ENCODE measurements at places on chromosomes 16 and 17.
A peak's percentile ranks its signal among the peaks of the same experiment; 100 is the strongest.

DNA sequence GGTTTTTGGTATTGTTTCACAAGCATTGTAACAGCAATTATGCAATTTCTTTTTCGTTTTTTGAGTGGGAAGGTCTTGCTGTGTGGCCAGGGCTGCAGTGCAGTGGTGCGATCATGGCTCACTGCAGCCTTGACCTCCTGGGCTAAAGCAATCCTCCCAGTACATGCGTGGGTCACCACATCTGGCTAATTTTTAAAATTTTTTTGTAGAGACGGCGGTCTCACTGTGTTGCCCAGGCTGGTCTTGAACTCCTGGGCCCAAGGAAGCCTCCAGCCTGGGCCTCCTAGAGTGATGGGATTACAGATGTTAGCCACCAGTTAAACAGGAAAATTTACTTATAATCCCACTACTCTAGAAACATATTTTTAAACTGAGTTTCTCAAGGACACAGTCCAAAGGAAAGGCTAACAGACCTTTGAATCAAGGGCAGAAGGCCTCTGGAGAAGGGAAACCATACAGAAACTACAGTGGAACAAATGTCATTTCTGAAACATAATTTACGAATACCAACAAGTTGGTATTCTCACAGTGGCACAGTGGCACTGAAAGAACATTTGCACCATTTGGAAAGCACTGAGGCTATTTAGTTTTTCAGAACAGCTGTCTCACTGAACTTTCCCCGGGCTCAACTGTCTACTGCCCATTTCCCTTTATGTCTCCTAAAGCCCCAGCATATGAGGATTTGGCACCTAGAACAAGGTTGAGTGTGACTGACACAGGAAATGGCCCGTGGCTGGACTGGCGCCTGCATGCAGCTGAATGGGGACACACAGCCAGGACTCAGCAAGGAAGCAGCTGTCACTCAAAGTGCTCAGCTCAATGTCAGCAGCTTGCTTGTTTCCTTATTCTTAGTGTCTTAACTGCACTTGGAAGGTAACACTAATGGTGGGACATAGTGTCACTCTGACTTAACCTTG, 2.8 kb upstream of the PRKAR1A start:
- DNase-seq: no peak

GRCh38 chr17:8922451-8922850, 43.1 kb downstream of the PIK3R5 start:
- no peak for DNase-seq

DNA sequence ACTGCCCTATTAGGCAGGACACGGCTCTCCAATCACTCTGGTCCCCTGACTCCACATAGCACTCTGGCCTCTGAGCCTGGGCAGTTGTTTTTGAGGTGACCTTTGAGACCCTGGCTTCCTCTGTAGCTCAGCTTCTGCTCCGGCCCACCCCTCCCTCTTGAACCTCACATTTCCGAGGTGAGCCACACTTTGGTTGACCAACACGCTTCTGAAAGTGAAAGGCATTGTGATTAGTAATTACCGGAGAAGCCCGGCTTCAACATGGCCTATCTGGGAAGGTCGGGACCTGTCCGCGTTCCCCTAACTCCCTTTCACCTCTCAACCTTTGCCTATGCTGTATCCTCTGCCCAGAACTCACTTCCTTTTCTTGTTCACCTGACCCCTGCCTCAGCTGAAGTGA, 10.3 kb upstream of the ITGAX start:
- DNase-seq: no peak

- DNase-seq: no peak
These were observed 928.7 kb downstream of the KCNJ2 start for GRCh38 chr17:71098071-71098470.

GRCh38 chr16:11619327-11619851, 32.7 kb upstream of the LITAF start:
- DNase-seq: no peak

GRCh38 chr16:30184096-30184890, 891 bp downstream of the CORO1A start:
- no peak for DNase-seq

DNA sequence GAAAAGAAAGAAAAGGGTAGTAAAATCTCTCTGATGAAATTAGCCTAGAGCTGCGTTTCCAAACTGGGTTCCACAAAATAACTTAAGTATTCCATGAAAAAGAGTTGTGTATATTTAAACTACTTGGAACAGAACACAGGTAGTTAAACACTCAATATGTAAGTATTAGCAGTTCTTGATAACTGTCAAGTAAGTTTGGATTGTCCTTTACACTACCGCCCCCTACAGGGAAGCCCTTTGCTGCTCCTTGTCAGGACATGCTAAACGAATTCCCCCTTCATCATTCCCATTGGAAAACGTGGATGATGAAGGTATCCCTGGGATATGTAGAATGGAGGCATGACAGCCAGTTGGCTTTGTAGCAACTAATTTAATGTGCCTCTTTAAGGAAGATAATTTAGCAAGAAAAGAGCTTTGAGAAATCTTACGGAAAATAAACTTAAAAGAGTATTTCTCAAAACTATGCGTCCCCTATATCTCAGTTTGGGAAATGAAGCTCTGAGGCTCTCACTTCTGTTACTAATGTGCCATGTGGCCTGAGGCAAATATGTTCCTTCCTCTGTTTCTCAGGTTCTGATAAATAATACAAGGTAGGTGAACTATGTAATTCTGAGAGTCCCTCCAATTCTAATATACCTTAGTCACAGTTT, 18.8 kb downstream of the NCBP3 start:
- peak; percentile 21 for DNase-seq
